ENCODE measurements at places on chromosomes 7 and 10. TPM values are rescaled to one million over a fixed set of nuclear protein-coding genes. Genes with fewer than 3 reads are reported as not detected.
A peak's percentile ranks its signal among the peaks of the same experiment; 100 is the strongest.

DNA sequence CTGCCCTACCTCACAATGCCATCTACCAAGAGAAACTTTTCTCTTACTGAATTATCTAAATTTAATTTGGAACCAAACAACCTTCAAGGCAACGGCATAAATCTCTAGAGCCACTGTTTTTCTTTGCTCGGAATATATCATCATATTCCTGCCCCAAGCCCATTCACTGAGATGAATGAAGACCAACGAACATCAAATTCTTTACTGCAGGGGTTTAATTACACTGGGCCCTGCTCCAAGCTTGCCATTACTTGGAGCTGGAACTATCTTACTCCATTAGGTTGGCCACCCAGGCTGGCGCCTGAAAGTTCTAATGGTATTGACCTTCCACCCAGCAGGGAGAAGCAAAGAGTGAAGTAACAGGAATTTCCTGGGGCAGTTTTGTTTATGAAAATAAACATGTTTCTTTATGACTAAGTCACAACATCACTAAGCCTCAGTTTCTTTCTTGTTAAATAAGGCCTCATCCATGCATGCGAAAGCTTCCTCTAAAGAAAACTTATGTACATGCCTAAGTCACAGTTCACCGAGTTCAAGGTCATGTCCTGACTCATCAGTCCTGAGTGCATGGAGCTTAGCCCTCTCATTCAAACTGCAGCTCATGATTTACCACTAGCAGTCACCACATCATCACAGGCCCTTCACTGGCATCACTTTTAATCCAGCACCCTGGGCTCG lies 42.1 kb upstream of the ANAPC16 start:
- H3K27ac ChIP-seq = peak overlapping the region; percentile 65
- H3K27me3 ChIP-seq = no peaks in the 10 kb centered on the region
- peaks cover 13% of the 10 kb centered on the region for H3K4me1 ChIP-seq
- H3K36me3 ChIP-seq = peaks cover 8% of the 10 kb centered on the region
- no peak overlapping the region for H3K4me3 ChIP-seq

- H3K27ac ChIP-seq = no peak overlapping the region
- no peaks in the 10 kb centered on the region for H3K4me1 ChIP-seq
- no peak for DNase-seq
- peaks cover 3% of the 10 kb centered on the region for H3K27me3 ChIP-seq
- no peaks in the 10 kb centered on the region for H3K36me3 ChIP-seq
- H3K4me3 ChIP-seq = no peak overlapping the region
Measured at GRCh38 chr10:58444876-58445275, 59.7 kb downstream of the TFAM start.

DNA sequence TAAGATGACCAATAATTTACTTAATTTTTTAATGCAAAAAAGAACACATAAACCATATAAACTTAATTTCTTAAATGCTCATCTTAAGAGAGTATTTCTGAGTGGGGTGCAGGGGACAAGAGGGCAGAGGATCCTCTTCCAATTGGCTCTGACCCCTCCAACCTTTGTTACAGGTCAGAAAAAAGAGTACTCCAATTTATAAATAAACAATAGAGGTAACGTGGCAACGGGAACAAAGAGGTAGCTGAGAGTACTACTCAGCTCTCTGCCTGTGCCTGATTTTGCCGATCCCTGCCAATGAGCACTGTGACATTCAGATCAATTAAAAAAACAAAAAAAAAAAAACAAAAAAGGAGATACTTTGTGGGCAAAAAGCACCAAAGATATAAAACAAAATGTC lies 307.9 kb downstream of the PARD3 start:
- no peak for DNase-seq
- H3K4me1 ChIP-seq = no peaks in the 10 kb centered on the region
- no peak overlapping the region for H3K4me3 ChIP-seq
- no peak overlapping the region for H3K27ac ChIP-seq

DNA sequence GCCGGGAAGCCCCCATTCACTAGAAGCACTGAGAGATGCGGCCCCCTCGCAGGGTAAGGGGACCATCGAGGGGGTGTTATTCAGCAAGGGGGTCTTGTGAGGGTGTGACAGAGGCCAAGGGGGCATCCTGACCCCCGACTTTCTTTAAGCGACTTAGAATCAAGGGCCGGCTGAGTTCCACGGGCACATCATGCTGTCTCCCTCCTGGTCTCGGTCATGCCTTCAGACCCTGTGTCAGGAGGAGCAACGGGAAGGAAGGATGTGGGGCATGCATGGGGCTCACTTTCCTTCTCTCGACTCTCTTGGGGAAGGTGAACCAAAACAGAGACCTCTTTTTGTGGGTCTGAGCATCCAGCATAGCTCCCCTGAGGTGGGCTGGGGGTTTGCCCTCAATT lies 2.5 kb downstream of the ACSL5 start:
- no peak for DNase-seq
- H3K4me1 ChIP-seq = peaks cover 63% of the 10 kb centered on the region

The CCDC7 gene
- total RNA-seq = 19.3 TPM

GRCh38 chr10:48945441-48946130 lies 5.9 kb upstream of the LRRC18 start:
- no peak overlapping the region for H3K27ac ChIP-seq
- no peaks in the 10 kb centered on the region for H3K36me3 ChIP-seq
- no peaks in the 10 kb centered on the region for H3K4me1 ChIP-seq
- H3K27me3 ChIP-seq = no peaks in the 10 kb centered on the region
- no peak overlapping the region for H3K4me3 ChIP-seq
- no peak for DNase-seq

The CHCHD3 gene
- 56.7 TPM for total RNA-seq

DNA sequence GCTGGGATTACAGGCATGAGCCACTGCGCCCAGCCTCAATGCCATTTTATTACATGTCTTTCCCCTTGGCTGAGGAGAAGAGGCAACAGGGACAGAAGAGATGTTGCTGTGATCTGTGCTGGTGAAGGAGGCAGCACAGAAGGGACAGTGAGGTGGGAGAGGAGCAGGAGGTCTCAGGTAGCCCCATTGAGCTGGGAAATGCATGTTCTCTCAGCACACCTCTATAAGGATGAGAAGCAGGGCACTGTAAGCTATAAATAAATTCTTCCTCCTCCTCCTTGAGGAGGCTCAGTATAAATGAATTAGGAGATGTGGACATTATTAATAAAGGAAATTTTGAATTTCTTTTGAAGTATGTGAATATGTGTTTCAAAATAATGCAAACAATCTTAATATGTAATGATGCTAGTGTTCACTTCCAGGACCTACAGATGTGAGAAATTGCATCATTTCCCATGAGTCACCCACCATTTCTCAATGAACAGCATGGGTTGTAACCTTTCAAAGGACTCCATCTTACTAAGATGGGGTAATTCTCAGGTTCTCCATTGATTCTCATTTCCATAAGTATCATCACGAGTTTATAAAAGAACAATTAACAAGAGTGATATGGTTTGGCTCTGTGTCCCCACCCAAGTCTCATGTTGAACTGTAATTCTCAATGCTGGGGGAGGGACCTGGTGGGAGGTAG lies 88.9 kb upstream of the ODAD2 start:
- peaks cover 20% of the 10 kb centered on the region for H3K36me3 ChIP-seq
- peak overlapping the region; percentile 55 for H3K27ac ChIP-seq
- H3K4me3 ChIP-seq = no peak overlapping the region
- DNase-seq = no peak
- H3K4me1 ChIP-seq = peaks cover 7% of the 10 kb centered on the region

The NOD1 gene
- total RNA-seq = 36.9 TPM

GRCh38 chr10:73932620-73933112 lies 21.7 kb downstream of the PLAU start:
- no peak overlapping the region for H3K4me3 ChIP-seq
- H3K4me1 ChIP-seq = peaks cover 24% of the 10 kb centered on the region
- H3K27ac ChIP-seq = peak overlapping the region; percentile 73
- H3K27me3 ChIP-seq = peaks cover 3% of the 10 kb centered on the region
- H3K36me3 ChIP-seq = no peaks in the 10 kb centered on the region

The MAGI2 gene
- total RNA-seq = 0.09 TPM

- peaks cover 2% of the 10 kb centered on the region for H3K36me3 ChIP-seq
- DNase-seq = peak; percentile 60
- H3K27ac ChIP-seq = no peak overlapping the region
- H3K27me3 ChIP-seq = peaks cover 5% of the 10 kb centered on the region
Measured at GRCh38 chr10:118840071-118840775, 85.5 kb upstream of the CACUL1 start.

DNA sequence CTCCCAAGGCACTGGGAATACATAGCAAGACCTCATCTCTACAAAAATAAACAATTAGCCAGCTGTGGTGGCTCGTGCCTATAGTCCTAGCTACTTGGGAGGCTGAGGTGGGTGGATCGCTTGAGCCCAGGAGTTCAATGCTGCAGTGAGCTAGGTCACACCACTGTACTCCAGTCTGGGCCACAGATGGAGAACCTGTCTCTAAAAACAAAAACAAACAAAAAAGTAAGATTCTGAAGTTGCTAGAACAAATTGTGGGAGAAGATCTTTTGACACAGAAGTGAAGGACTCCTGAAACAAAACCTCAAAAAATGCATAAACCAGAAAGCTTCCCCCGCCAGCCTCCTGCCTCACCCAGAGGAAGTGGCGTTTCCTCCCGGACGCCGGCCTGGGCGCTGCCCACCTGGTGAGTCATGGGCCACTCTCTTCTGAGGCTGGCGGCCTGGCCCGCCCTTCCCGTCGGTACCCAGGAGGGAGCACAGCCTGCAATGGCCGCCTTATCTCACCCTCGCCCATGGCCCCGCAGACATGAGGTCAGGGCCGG lies 25.4 kb upstream of the ELN start:
- H3K4me1 ChIP-seq = peaks cover 16% of the 10 kb centered on the region
- DNase-seq = peak; percentile 64
- H3K27me3 ChIP-seq = no peaks in the 10 kb centered on the region
- H3K27ac ChIP-seq = peak overlapping the region; percentile 42

DNA sequence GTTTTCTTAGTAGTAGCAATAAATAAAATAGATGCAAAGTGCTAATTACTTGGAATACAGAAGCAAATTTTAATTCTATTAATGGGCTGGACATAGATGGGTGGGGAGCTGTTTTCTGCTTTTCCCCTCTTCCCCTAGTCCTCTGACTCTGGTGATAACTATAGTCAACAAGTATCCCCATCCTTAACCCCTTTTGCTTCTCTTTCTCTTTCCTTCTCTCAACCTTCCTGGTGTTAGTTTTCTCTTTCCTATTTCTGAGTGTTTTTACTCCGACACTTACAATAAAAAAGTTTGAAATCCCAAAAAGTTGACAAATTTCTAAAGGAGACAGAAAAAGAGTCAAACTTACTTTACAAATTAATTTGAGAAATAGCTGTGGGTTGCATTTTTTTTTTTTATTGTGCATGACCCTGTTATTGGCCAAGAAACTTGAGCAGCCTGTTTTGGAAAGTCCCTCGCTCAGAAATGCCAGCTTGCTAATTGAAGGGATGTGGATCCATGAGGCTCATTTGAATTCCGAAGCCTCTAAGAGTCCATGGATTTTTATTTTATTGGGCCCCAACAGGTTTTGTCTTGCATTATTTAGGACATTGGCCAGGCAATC lies 2.4 kb downstream of the FAS start:
- peaks cover 68% of the 10 kb centered on the region for H3K4me1 ChIP-seq
- no peak for DNase-seq
- H3K27ac ChIP-seq = peak overlapping the region; percentile 89
- no peaks in the 10 kb centered on the region for H3K27me3 ChIP-seq
- H3K36me3 ChIP-seq = peaks cover 27% of the 10 kb centered on the region

DNA sequence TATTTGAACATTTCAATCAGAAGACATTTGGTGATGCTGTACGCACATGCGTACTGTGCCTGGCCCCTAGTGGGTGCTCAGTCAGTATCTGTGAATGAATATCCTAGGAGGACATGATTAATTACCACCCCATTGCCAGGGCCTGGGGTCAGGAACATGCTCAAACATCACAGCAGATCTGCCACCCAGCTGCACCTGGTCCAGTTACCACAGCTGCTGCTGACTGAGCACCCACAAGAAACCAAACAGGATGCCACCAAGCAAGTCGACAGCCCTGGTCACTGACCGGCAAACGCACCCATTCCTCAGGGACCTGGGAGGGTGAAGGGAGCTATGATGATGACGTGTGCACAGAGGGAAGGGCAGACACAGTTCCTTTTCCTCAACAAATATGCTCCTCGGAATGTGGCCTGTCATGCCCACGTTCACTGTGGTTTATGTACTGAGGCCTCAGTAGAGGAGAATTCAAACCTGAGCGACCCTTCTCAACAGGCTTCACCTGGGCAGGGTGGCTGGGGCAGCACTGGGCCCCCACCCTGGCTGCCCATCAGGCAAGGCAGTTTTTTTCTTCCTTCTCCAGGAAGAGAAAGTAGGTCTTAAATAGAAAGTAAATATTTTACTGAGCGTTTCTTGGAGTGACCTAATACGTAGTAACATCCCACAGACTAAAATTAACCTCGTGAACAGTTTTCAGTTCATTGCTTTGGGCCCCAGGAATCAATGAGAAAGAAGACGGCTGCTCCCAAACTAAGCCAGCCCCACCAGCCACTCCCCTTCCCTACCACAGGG lies 13.4 kb downstream of the CTBP2 start:
- no peak overlapping the region for H3K4me3 ChIP-seq
- H3K36me3 ChIP-seq = no peaks in the 10 kb centered on the region
- H3K4me1 ChIP-seq = peaks cover 2% of the 10 kb centered on the region
- no peak overlapping the region for H3K27ac ChIP-seq
- DNase-seq = no peak
- H3K27me3 ChIP-seq = peaks cover 42% of the 10 kb centered on the region

Measured in activated CD8-positive, alpha-beta memory T cell treated with anti-CD3 and anti-CD28 coated beads, Interleukin-2, amount 10 ng/mL, durations not matched to agents 7 days and 5 days (primary cell).